ENCODE measurements at places on chromosomes 11 and 22.

DNA sequence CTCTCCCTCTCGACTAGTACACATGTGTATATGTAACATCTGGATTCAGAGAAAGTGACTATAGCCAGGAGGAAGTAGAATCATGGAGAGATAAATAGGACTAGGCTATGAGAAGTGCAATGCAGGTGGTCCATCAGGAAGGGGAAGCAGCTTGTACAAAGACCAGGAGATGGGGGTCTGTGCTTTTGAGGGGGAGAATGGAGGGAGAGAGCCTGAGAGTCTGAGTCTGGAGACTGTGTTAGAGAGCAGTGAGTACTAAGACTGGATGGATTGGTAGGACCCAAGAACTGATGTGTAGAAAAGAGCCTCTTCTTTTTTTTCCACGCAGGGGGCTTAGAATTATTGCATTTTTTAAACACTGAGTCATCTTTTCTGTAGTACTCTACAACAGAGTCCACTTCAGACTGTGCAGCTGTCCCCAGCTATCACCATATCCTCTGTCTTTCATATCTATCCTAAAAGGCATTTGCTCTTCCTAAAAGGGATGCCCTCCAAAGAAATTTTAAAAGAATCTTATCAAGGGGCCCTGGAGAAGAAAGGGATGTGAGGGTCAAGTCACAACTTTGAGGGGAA, 80.4 kb downstream of the BDNF start:
- no peak for DNase-seq

DNA sequence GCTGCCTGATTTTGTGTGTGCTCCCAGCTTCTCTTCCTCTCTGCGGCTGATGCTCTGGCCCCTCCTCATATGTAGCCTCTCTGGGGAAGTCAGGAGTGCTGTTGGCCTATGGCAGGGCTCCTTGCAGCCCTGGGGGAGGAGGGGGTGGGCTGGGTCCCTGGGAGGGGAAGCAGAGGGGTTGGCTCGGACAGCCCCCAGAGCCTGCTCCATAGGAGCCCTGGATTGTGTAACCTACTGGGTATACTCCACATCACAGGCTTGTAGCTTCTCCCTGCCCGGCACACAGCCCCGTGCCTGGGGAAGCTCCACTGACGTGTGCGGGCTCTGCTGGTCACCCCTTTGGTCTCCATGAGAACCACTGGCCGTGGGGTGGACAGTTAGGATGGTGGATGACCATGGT, 113.8 kb downstream of the ST3GAL4 start:
- DNase-seq, result no peak

- no peak for DNase-seq
Measured at GRCh38 chr22:36191106-36191836, 10.3 kb downstream of the APOL4 start.

DNA sequence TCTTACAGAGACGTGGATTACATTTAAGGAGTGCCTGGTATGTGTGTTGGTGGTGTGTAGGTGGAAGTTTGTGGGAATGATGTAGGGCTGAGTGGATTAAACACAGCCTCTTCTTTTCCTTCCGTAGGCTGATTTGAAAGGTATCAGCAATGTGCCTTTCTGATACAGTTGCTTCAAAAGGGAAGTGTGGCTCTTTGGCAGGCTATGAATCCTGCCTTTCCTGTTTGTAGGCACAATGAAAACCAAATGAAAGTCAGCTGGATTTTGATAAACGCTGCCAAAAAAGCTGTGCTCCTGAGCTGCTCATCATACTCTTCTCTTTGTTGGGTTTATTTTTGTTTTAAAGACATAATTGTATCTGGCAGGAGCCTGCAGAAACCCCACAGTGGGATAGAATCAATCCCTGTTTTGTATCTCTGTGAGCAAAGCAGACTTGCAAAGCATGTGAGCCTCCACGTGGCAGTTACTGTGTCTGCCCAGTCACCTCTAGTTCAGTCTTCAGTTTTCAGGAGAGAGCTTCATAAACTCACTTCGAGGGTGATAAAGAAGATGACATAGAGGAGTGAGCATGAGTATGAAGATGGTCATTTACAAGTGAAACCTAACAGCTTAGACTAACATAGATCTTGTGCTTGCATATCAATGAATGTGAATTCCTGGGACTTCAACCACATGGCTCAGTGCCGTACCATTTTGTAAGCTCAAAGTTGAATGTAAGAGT, 655.7 kb upstream of the KIRREL3 start:
- DNase-seq, result no peak

- DNase-seq, result no peak
Measured at GRCh38 chr22:37175414-37176281, 12.4 kb downstream of the C1QTNF6 start.

GRCh38 chr22:32987081-32987631, 71.0 kb downstream of the SYN3 start:
- DNase-seq, result no peak

GRCh38 chr11:17473071-17473744, 3.4 kb downstream of the ABCC8 start:
- DNase-seq, result no peak

DNA sequence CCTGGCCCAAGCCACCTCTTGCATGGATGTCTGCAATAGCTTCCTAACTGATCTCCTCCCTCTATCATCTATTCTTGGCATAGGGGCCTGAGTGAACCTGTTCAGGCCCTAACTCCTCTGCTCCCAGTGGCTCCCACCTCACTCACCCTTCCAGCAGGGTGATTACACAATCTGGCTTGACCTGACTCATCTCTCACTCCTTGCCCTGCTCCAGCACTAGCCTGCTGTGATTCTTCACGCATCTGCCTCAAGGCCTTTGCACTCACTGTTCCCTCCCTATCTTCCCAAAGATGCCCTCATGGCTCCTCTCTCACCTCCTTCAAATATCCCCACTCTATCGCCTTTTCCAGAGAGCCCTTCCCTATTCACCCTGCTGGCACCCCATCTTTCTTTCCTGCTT, 10.5 kb downstream of the SCN4B start:
- no peak for DNase-seq

GRCh38 chr11:87431392-87431791, 393.7 kb downstream of the TMEM135 start:
- DNase-seq, result no peak

DNA sequence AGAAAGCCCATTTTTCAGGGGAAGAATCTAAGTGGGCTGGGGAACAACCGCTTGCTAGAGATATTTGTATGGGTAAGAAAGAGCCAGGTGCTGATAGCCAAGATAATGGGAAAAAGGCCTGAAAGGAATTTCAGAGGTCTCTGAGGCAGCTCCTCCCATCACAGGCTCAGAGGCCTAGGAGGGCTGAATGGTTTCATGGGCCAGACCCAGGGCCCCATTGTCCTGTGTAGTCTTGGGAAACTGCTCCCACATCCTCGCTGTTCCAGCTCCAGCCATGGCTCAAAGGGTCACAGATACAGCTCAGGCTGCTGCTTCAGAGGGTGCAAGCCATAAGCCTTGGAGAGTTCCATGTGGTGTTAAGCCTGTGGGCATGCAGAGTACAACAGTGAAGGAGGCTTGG, 73.2 kb upstream of the ARHGAP20 start:
- DNase-seq, result no peak

- DNase-seq, result no peak
Measured at GRCh38 chr11:44605068-44605708, 39.7 kb downstream of the CD82 start.

- no peak for DNase-seq
Measured at GRCh38 chr11:114274637-114275036, 21.6 kb upstream of the NNMT start.

GRCh38 chr11:35242412-35243242, 103.7 kb downstream of the CD44 start:
- DNase-seq, result no peak

- no peak for DNase-seq
Measured at GRCh38 chr11:13769188-13769587, 100.7 kb downstream of the FAR1 start.

GRCh38 chr11:45930031-45930794, 7.8 kb downstream of the LARGE2 start:
- DNase-seq, result no peak

- no peak for DNase-seq
Measured at GRCh38 chr11:43561832-43562231, 118.7 kb upstream of the HSD17B12 start.

DNA sequence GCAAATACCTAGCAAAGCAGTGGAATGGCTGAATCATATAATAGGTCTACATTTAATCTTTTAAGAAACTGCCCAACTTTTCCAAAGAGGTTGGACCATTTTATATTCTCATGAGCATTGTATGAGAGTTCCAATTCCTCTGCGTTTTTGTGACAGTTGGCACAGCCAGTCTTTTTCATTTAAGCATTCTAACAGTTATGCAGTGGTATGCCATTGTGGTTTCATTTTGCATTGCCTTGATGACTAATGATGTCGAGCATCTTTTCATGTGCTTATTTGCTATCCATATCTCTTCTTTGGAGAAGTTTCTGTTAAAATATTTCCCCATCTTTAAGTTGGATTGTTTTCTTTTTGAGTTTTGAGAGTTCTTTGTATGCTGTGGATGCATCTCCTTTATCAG, 38.7 kb downstream of the EIF3F start:
- no peak for DNase-seq

DNA sequence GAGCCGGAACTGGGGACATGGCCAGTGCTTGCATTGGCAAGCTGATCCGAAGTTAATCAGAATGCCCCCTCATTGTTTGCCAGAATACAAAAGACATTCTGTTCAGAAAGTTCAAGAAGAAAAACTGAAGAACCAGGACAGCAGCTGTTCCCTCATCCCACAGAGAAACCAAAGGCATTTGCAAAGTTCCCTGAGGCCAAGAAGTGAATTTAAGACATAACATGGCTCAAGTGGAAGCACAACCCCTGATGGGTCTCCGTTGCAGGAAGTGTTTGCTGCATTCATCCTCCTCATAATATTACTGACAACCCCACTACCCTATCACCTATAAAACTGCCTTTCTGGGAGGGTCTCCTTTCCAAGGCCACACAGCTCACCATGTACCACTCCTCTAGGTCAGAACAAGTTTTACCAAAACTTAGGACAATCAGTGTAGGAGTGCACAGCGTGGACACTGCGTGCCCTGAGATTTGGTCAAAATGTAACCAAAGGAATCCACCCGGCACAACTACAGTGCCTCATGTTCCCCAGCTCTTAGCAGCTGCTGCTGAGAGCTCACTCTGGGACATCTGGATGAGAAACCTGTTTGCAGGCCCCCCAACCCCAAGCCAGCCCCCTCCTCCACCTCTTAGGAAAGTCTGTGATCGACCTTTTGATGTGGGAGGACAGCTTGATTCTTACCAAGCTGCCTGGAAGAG, 101.6 kb upstream of the AKIP1 start:
- DNase-seq, result no peak

GRCh38 chr22:44344407-44344806, 31.7 kb upstream of the SHISAL1 start:
- DNase-seq, result no peak

DNA sequence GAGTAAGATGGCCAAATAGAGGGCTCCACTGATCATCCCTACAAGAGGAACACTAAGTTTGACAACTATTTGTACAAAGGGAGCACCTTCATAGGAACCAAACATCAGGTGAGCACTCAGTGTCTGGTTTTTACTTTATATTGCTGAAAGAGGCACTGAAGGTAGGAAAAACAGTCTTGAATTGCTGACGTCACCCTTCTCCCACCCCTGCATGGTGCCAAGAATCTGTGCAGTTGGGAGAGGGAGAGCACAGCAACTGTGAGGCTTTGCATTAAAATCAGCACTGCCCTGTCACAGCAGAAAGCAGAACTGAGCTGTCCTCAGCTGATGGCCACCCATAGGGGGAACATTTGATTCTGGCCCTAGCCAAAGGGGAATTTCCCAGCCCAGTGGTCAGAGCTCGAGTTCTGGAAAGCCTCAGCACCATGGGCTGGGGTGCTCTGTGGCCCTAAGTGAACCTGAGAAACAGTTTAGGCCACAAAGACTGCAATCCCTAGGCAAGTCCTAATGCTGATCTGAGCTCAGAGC, 37.9 kb downstream of the PIWIL3 start:
- no peak for DNase-seq

DNA sequence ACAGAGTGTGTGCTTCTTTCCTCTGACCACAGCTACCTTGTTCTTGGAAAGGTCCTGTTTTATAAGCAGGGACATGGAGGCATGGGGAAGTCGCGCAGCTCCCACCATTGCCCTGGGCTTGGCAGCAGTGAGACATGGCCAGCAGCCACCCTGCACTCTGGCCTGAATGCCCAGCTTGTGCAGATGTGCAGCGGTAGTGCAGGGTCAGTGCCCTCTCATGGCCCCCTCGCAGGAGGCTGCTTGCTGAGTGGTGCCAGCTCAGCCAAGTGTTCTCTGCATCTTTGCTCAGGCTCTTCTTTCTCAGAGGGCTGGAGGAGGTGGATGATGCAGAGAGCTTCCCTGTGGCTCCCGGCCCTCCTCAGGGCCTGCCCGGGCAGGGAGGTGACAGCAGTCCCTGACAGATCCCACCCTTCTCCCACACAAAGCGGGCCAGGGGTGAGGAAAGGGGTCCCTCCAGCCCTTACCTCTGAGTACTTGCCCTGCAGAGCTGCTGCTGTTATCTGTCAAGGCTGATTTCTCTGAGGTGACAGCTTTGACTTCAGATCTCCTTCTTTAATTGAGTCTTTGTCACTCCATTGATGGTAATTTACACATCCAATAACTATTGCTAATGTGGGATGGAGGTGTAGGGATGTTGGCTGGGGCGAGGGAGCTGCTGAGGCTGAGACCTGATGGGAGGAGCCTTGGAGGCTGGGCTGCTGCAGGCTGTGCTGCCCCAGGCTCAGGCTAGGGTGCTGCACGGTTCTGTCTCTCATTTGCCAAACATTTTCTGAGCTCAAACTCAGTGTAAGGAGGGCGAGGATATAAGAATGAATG, 47.4 kb upstream of the B3GAT1 start:
- DNase-seq, result no peak

DNA sequence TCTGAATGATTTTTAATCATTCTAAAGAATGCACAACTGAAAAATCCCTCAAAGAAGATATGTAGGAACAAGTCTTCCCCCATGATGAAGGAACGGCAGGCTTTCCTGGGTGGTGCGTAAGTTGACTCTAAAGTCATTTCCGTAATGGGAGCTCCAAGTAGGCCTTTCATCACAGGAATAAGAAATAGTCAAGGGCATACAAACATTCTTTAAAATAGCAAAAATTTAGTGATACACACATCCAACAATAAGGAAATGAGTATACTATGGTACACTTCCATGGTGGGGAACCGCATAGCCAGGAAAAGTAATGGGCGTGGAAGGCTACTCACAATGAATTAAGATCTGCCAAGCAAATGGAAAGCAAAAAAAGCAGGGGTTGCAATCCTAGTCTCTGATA, 10.7 kb downstream of the CD59 start:
- DNase-seq, result no peak

- no peak for DNase-seq
Measured at GRCh38 chr11:92082652-92083051, 142.0 kb upstream of the FAT3 start.

GRCh38 chr11:114172055-114172861, 112.7 kb downstream of the ZBTB16 start:
- no peak for DNase-seq

Measured in effector CD8-positive, alpha-beta T cell (primary cell).